Muscle of back (tissue), 13 donors: ENCODE measurements at places on chromosomes 5 and 9.

DNA sequence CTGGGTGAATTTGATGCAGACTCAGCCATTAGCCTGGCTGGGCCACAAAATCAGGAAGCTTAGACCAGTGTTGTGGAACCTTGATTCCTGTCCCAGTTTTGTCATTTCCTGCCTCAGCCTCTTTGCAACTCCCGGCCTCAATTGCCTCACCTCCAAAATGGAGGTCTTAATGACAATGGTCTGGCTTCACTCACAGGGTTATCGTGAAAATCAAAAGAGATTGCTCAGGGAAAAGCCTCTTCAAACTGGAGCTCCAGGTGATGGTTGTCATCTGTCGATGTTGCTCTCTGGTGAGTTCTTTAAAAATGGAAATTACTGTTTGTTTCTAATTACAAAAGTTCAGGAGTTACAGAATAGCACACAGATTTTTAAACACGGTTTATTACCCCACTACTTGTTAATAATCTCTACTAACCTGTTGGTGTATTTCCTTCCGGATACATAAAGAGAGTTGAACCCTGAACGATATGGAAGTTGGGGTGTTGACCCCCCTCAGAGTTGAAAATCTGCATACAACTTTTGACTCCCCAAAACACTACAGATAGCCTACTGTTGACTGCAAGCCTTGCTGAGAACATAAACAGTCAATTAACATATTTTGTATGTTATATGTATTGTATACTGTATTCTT lies 109.9 kb upstream of the CPEB4 start:
- no peak for DNase-seq

DNA sequence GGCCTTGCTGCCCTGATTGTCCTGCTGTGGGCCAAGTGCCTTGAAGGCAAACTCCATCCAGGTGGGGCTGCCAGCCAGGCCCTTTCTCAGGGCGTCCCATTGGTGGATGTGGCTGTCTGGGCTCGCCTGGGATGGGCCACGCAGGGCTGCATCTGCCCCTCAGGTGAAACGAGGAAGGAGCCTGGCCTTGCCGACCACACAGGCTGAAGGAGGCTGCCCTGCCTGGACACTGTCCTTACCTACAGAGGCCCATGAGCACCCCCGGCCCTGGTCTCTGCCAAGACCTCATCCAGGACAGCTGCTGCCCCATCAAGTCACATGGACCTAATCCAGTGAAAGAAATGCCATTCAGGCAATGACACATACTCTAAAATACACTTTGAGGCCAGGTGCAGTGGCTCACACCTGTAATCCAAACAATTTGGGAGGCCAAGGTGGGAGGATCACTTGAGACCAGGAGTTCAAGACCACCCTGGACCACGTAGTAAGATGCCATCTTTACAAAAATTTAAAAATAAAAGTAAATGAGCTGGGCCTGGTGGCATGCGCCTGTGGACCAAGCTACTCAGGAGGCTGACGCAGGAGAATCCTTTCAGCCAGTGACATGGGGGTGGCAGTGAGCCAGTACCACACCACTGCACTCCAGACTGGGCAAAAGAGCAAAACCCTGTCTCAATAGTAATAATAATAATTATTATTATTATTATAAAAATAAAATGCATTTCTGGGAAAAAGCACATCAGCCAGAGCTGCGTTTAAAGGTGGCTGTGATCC lies 33.9 kb downstream of the PNPLA7 start:
- no peak for DNase-seq

- no peak for DNase-seq
These were observed 65.3 kb downstream of the ADAMTSL1 start for GRCh38 chr9:18539203-18539693.

DNA sequence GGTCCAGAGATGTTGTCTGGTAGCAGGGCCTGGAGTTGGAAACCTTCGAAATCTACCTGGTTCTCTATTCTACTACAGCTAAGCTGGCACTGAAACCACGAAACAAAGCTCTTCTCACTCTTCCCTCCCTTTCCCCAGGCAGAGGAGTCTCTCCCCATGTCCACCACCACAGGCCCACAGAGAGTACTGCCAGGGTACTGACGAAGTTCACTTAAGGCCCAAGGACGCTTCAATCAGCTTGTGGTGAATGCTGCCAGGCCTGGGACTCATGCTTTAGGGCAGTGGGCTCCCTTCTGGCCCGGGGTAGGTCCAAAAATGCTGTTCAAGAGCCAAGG lies 17.3 kb upstream of the CCNB1 start:
- DNase-seq = no peak
